ENCODE measurements at places on chromosomes 4 and X. TPM values are rescaled to one million over a fixed set of nuclear protein-coding genes. Genes with fewer than 3 reads are reported as not detected.

Gene CD38
- 0.73 TPM for total RNA-seq

Gene RBM47
- total RNA-seq = 5.3 TPM

Gene FRG2
- not detected for total RNA-seq

Gene ZNF595
- 22.1 TPM for total RNA-seq

Gene SPANXN3
- total RNA-seq = not detected

Gene AMBN
- total RNA-seq = not detected

- no peak for DNase-seq
- no peaks in the 10 kb centered on the region for H3K27me3 ChIP-seq
- H3K4me3 ChIP-seq = no peak overlapping the region
- H3K4me1 ChIP-seq = peaks cover 16% of the 10 kb centered on the region
- H3K36me3 ChIP-seq = no peaks in the 10 kb centered on the region
- H3K27ac ChIP-seq = peak overlapping the region; percentile 8
These were observed 631.6 kb downstream of the SPRY1 start for GRCh38 chr4:124028182-124028581.

DNA sequence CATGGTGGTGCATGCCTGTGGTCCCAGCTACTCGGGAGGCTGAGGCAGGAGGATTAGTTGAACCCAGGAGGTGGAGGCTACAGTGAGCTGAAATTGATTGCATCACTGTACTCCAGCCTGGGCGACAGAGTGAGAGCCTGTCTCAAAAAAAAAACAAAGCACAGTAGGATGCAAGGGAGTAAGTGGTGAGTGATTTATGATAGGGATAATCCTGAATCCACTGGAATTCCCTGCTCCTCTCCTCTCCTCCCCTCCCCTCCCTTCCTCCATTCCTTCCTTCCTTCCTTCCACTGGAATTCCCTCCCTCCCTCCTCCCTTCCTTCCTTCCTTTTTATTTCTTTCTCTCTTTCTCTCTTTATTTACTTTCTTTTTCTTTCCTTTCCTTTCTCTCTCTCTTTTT lies 40.9 kb upstream of the NKRF start:
- no peaks in the 10 kb centered on the region for H3K27me3 ChIP-seq
- H3K36me3 ChIP-seq = no peaks in the 10 kb centered on the region
- H3K4me3 ChIP-seq = no peak overlapping the region
- H3K4me1 ChIP-seq = no peaks in the 10 kb centered on the region
- H3K27ac ChIP-seq = no peak overlapping the region

DNA sequence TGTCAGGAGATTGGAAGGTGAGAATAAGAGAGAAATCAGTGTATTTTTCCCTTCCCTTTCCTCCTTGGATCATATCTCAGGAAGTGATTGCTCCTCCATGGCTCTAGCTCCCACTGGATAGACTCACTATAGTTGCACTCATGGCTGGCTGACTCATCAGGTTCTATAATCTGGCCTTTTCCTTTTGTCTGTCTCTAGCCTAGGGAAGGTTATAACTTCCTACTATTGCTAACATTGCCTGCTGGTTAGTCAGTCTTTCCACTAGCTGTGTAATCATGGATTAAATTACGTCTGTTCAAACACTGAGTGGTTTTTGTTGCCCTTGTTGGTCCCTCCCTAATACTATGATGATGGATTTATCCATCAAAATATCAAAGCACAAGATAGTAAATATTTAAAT lies 195.5 kb upstream of the VEGFC start:
- DNase-seq = no peak
- H3K27ac ChIP-seq = no peak overlapping the region
- H3K4me1 ChIP-seq = no peaks in the 10 kb centered on the region
- no peaks in the 10 kb centered on the region for H3K27me3 ChIP-seq
- no peaks in the 10 kb centered on the region for H3K36me3 ChIP-seq

DNA sequence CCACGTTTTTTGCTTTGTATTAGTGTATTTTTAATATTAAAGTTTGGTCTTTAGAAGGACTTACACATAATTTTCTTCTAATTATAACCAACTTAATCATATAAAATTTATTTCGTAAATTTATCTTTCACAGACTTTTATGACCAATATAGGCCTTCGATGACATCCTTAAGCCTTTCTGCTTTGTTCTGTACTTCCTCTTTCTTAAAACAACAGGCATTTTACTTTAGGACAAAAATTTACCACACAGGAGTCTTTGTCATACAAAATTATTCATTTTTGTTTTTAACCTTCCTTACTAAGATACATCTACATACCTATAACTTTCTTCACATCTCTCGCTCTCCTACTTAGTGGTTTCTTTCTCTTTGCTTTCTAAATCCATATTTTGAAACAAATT lies 56.3 kb downstream of the RGS12 start:
- DNase-seq = no peak
- H3K4me1 ChIP-seq = no peaks in the 10 kb centered on the region
- H3K36me3 ChIP-seq = no peaks in the 10 kb centered on the region

GRCh38 chr4:148288448-148288847 lies 153.8 kb downstream of the NR3C2 start:
- no peak overlapping the region for H3K27ac ChIP-seq
- no peak for DNase-seq
- no peak overlapping the region for H3K4me3 ChIP-seq
- peaks cover 50% of the 10 kb centered on the region for H3K4me1 ChIP-seq
- no peaks in the 10 kb centered on the region for H3K27me3 ChIP-seq

- peak overlapping the region; percentile 85 for H3K27ac ChIP-seq
- peaks cover 37% of the 10 kb centered on the region for H3K4me1 ChIP-seq
- H3K27me3 ChIP-seq = no peaks in the 10 kb centered on the region
- peak; percentile 43 for DNase-seq
- no peak overlapping the region for H3K4me3 ChIP-seq
These were observed 9.9 kb upstream of the PDLIM5 start for GRCh38 chr4:94441838-94442237.

- H3K27me3 ChIP-seq = no peaks in the 10 kb centered on the region
- DNase-seq = no peak
- no peaks in the 10 kb centered on the region for H3K36me3 ChIP-seq
- H3K4me3 ChIP-seq = no peak overlapping the region
- no peak overlapping the region for H3K27ac ChIP-seq
- no peaks in the 10 kb centered on the region for H3K4me1 ChIP-seq
These were observed 214.2 kb downstream of the GPC3 start for GRCh38 chrX:133771086-133771646.

DNA sequence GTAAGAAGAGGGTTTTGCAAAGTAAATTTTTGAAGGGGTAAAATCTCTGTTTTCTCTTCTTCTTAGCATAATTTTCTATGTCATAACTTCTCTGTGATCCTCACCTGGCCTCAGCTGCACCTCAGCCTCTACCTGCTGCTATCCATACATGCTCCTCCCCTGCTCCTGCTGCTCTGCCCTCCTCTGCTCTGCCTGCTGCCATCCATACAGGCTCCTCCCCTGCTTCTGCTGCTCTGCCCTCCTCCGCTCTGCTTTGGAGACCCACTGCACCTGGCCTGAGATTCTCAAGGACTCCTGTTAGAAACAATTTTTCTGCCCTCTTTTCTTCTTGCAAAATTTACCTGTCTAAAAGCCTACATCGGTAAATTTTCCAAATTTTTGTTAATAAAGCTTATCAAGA lies 388.6 kb upstream of the PITX2 start:
- no peak for DNase-seq
- no peak overlapping the region for H3K27ac ChIP-seq
- H3K27me3 ChIP-seq = no peaks in the 10 kb centered on the region
- no peaks in the 10 kb centered on the region for H3K4me1 ChIP-seq
- H3K36me3 ChIP-seq = no peaks in the 10 kb centered on the region

DNA sequence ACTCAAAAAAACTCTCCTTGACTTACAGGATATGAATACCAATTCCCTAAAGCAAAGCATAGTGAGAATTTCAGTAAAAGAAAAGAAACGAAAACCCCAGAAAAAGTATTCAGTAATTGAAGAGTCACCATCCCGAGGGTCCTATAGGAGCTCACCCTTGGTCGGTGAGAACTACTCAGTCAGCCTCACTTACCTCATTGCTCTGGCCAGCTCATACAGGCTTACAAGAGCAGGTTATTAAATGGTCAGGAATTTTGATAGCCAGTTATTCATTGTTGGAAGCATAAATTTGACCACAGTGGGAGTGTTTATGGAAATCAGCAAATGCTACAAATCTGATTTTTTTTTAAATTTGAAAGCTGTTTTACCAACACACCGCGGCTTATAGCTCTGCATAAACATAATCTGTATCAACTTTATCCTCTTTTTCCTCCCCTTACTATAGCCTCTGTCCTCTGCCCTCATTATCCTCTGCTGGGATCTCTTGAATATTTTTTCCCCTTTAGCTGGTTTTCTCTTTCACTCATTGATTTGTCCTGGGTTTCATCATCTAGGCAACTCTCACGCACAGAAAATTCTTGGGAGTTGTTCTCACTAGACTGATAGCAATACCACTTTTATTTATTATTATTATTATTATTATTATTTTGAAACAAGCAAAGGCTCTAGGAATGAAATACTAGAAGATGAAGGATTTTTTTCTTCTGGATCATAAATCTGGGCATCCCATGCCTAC lies 11.0 kb upstream of the CXCL2 start:
- no peaks in the 10 kb centered on the region for H3K27me3 ChIP-seq
- H3K4me1 ChIP-seq = peaks cover 9% of the 10 kb centered on the region
- no peak for DNase-seq
- H3K4me3 ChIP-seq = no peak overlapping the region
- H3K27ac ChIP-seq = peak overlapping the region; percentile 75

- peaks cover 15% of the 10 kb centered on the region for H3K4me1 ChIP-seq
- no peaks in the 10 kb centered on the region for H3K36me3 ChIP-seq
- DNase-seq = no peak
- H3K4me3 ChIP-seq = no peak overlapping the region
- no peak overlapping the region for H3K27ac ChIP-seq
These were observed 1.5 kb downstream of the ASMTL start for GRCh38 chrX:1451251-1451660.

- no peak for DNase-seq
- H3K27ac ChIP-seq = no peak overlapping the region
- H3K4me1 ChIP-seq = no peaks in the 10 kb centered on the region
- H3K27me3 ChIP-seq = no peaks in the 10 kb centered on the region
These were observed 247.4 kb downstream of the ADGRA3 start for GRCh38 chr4:22268350-22269025.

DNA sequence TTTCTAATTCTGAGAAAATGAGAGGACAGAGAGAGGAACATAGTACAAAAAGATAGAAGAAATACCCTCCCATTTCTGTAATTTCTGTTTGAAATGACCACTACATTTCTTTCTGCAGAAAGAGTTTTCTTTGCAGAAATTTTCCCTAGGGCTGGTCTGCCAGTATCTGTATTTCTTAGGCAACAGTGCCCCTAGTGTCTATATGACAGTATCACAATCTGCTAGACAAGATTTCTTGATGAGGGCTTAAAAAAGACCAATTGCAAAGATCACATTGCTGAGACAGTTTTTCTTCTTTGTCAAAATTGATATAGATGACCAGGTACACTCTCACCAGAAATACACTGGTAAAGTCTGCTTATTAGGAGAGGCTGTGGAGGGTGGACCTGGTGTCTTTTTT lies 81.0 kb upstream of the ZDHHC15 start:
- no peaks in the 10 kb centered on the region for H3K36me3 ChIP-seq
- no peaks in the 10 kb centered on the region for H3K27me3 ChIP-seq
- DNase-seq = no peak
- H3K4me3 ChIP-seq = no peak overlapping the region

DNA sequence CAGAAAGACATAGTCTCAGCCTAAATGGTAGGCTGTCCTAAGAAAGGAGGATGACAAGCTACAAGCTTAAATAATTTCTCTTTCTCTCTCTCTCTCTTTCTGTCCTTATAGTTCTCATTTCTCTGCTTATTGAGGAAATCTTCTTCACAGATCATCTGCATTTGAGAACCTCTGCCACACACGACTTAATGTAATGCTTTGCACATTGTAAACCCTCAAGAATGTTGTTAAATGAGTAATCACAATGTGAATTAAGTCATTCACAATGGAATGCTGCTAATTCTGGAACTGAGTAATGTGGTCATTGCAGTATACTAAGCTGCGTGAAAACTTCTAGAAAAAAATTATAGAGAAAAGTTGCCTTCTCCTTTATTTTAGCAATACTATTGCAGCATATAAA lies 508.9 kb upstream of the FTHL17 start:
- H3K4me3 ChIP-seq = no peak overlapping the region
- no peaks in the 10 kb centered on the region for H3K36me3 ChIP-seq
- DNase-seq = no peak
- H3K27me3 ChIP-seq = no peaks in the 10 kb centered on the region
- H3K4me1 ChIP-seq = no peaks in the 10 kb centered on the region
- no peak overlapping the region for H3K27ac ChIP-seq

DNA sequence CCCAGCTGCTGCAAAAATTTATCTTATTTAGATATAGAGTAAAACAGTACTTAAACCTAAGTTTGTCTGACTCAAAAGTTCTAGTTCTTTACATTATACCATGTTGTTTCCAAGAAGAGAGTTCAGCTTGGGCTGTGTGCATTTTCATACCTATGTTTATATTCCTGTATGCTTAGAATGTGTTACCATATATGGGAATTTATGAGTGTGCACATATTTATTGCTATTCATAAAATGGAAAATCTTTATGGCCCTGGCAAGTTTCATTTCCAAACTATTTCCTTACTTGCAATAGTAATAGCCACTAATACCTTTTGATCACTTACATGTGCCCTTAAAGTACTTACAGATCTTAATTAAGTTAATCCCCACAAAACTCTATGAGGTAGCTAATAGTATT lies 2.6 kb downstream of the HEPH start:
- H3K27ac ChIP-seq = no peak overlapping the region
- H3K4me1 ChIP-seq = no peaks in the 10 kb centered on the region
- H3K4me3 ChIP-seq = no peak overlapping the region
- no peaks in the 10 kb centered on the region for H3K27me3 ChIP-seq
